Right forelimb (tissue), 1 donor: ENCODE measurements at places on chromosomes 16 and 17.

- DNase-seq, result no peak
Measured at GRCh38 chr17:71921796-71922195, 199.0 kb upstream of the SOX9 start.

DNA sequence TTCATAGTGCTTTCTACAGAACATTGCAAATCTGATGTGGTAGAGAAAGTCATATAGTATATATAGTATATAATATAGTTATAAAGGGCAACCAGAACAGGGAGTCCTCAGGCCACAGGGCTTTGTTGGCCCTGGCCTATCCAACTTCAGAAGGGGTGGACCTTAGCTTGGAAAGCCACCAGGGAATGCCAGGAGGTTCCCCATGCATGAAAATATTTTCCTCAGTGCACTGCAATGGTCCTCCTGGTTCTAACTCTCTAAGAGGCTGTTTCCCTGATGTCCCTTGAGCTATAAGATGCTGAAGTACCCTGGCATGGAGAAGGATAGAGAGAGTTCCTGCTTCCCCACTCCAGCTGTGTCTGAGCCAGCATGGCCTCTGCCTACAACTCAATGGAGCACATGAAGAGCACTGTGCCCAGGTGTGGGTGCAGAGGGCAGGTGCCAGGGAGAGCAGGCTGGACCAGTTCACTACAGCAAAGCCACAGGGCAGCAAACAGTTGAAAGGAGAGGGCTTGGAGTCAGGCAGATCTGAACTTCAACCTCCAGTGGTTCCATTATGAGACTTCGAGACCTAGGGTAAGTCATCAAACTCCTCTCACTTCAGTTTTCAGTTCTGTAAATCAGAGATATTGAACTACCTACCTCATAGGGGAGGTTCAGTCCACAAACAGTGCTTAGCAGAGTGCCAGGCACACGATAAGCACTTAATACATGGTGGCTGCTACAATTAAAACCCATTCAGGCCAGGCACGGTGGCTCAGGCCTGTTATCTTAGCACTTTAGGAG is 183.1 kb downstream of the SALL1 start:
- no peak for DNase-seq

DNA sequence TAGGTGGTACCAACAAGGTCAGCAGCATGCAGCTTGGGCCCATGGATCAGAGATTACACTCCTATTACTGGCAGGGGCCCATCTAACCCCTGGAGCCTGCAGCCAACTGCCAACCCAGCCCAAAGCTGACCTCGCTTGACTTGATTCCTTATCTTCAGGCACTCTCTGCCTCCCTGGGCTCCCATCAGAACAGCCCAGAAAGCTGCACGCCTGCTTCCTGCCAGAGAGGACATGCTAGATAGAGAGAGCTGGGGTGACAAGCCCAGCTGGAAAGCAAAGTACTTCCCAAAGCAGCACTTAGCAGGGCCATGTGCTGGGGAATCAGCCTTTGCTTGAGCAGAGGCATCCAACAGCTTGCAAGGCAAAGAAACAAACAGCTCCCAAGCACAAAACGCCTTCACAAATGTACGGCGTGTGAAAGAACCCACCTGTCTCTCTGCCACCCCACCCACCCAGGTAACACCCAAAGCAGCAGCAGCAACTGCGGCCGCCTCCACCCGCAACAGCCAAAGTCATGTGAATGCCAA is 74.2 kb upstream of the NLK start:
- no peak for DNase-seq

- DNase-seq, result no peak
Measured at GRCh38 chr17:68658999-68659780, 58.0 kb upstream of the FAM20A start.

DNA sequence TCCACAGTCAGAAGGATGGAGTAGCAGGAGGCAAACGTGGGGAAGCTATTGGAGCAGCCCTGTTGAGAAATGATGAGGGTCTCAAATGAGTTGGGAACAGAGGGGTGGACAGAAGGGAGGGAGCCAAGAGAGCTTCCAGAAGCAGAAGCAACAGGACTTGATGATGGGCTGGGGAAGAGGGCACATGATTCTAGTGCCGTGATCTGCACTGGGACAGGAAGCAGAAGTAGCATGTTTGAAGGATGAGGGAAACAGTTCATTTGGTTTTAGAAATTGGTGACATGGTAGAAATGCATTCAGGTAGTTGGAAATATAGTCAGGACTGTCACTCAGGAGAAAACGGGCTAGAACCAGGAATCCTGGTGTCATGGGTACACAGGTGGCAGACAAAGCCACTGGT is 19.4 kb downstream of the EMP2 start:
- DNase-seq, result no peak

DNA sequence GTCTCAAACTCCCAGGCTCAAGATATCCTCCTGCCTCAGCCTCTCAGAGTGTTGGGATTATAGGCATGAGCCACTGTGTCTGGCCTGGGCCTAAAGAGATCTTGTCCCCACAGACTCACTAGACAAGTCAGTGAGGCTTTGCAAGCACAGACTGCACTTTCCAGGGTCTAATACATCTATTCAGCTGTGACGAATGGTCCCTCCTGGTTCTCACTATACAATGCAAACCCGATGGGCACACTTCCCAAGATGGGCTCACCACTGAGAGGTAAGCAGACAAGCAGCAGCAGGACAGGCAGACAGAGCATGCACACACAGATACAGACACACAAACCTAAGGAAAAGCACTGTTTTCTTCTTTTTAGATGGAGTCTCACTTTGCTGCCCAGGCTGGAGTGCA is 8.8 kb downstream of the MBTPS1 start:
- no peak for DNase-seq

GRCh38 chr17:36592716-36593321 is 1.1 kb downstream of the DHRS11 start:
- no peak for DNase-seq
